Stimulated activated CD8-positive, alpha-beta memory T cell treated with anti-CD3 and anti-CD28 coated beads, Interleukin-4, amount 100 ng/mL, for 1 hour (primary cell): ENCODE measurements at places on chromosomes 2 and 18.
A peak's percentile ranks its signal among the peaks of the same experiment; 100 is the strongest.

- no peak for DNase-seq
Measured at GRCh38 chr2:54977149-54977548, 73.1 kb downstream of the RTN4 start.

GRCh38 chr2:179355881-179356280, 91.2 kb upstream of the SESTD1 start:
- DNase-seq: no peak

DNA sequence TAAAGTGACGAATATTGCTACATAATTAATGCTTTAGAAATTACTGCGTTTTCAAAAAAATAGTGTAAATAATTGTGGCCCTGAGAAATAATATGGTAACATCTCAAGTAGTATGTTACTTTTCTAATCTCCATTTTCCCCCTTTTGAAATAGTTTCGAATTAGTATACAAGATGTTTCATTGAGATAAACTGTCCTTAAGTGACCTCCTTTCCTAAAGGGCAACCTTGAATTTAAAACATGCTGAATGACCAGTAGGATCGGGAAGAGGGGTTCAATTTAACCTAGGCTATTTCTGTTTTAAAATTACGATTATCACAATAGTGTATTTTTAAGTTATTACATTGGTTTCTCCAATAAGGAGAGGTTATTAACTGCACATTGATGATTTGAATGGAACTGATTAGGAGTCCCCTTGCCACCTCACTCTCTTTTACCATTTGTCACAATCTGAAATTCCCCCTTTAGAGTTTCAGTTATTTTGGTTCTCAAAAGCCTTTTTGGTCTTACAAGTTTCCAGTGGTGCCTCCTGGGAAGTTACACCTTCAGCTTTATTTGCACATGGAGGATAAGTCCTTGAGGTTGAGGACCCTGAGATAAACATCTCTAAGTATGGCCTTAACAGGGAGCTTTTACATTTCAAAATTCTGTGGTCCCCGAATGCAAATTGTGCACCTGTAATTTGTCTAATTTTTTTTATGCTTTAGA, 2.3 kb downstream of the ACTR3 start:
- DNase-seq: no peak

- peak; percentile 22 for DNase-seq
Measured at GRCh38 chr2:224927646-224928173, 114.6 kb downstream of the DOCK10 start.

- no peak for DNase-seq
Measured at GRCh38 chr2:5479265-5479928, 212.8 kb upstream of the SOX11 start.

DNA sequence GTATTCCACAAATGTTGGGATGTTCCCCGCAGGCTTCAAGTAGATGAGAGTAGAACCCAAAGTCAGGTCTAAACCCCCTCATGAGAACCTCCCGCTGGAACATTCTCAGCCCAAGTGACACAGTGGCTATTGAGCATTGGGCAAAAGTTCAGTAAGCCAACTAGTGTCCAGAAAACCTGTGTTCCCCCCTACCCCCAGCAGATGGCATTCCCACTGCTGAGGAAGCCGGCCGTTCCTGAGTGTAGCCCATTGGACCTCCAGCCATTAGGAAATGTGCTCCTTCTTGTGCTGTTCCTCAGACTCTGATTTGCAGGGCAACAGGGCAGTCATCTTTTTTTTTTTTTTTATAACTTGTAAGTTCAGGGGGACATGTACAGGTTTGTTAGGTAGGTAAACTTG, 152.1 kb downstream of the NCK2 start:
- DNase-seq: no peak

DNA sequence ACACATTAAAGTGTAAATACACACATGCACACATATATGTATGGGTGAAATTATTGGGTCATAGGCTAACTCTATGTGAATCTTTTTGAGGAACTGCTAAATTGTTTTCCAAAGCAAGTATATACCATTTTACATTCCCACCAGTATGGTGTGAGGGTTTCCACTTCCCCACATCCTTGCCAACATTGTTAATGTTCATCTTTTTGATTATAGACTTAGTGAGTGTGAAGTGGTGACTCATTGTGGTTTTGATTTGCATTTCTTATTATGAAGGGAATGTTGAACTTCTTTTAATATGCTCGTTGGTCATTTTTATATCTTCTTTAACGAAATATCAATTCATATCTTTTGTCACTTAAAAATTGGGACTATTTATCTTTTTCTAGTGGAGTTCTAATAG, 181.8 kb upstream of the GCFC2 start:
- DNase-seq: no peak

DNA sequence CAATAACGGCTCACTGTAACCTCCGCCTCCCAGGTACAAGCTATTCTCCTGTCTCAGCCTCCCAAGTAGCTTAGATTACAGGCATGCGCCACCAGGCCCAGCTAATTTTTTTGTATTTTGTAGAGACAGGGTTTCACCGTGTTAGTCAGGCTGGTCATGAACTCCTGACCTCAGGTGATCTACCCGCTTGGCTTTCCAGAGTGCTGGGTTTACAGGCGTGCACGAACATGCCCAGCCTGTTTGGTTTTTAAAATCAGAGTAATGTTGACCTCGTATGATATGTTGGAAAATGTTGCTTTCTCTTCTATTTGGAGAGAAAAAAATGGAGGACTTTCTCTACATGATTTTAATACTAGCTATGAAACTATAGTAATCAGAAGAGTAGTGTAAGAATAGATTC, 386.2 kb downstream of the PTH2R start:
- DNase-seq: no peak

GRCh38 chr18:62327977-62328376, 2.9 kb downstream of the TNFRSF11A start:
- no peak for DNase-seq

GRCh38 chr2:171406044-171406443, 27.7 kb downstream of the METTL8 start:
- DNase-seq: no peak

GRCh38 chr2:58541511-58541910, 300.4 kb upstream of the FANCL start:
- no peak for DNase-seq

DNA sequence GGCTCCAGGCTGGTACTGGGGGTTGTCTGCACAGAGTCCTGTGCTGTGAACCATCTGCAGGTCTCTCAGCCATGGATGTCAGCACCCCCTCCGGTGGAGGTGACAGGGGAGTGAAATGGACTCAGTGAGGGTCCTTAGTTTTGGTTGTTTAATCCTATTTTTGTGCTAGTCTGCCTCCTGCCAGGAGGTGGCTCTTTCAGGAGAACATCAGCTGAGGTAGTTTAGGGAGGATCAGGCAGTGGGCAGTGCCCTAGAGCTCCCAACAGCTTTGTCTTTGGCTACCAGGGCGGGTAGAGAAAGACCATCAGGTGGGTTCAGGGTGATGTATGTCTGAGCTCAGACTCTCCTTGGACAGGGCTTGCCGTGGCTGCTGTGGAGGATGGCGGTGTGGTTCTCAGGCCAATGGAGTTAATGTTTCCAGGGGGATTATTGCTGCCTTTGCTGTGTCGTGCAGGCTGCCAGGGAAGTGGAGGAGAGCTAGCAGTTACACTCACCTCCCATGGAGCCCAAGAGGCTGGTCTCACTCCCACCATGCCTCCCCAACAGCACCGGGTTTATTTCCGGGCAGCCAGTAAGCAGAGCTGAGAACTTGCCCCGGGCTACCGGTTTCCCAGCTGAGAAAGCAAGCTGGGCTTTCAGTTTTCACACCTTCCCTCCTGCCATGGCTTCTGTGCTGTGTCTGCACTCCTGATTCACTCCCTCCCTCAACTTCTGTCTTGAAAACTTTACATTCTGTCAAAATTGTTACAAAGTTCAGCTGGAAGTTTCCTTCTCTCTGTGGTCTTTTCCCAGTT, 563.4 kb downstream of the XIRP2 start:
- no peak for DNase-seq

- no peak for DNase-seq
Measured at GRCh38 chr18:45771587-45772480, 47.9 kb downstream of the SLC14A1 start.

DNA sequence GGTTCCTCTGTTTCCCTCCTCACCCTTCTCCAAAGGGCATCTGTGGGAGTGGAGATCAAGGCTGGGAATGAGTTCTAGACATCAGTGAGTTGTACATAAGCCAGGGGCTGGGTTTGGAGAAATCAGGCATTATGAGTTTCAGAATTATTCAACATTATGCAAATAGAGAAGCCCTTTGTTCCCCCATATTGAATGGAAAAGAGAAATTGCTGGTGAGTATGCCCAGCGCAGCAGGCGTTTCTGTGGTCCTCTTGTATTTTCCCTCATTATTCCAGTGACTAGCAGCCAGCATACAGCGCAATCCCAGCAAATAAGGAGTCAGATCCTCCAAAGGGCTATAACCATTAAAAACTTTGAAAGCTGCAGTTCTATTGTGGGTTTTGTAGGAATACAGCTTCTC, 94.4 kb downstream of the VWA3B start:
- no peak for DNase-seq

GRCh38 chr2:149858901-149859634, 271.5 kb upstream of the MMADHC start:
- no peak for DNase-seq

- no peak for DNase-seq
Measured at GRCh38 chr2:166607880-166608279, 113.8 kb upstream of the SCN7A start.
